Stimulated activated CD4-positive, alpha-beta T cell treated with anti-CD3 and anti-CD28 coated beads, Interleukin-4, amount 100 ng/mL, for 4 hours (primary cell): ENCODE measurements at places on chromosomes 13 and 19.

- no peak for DNase-seq
Observed at GRCh38 chr13:66462187-66462586, 767.9 kb downstream of the PCDH9 start.

DNA sequence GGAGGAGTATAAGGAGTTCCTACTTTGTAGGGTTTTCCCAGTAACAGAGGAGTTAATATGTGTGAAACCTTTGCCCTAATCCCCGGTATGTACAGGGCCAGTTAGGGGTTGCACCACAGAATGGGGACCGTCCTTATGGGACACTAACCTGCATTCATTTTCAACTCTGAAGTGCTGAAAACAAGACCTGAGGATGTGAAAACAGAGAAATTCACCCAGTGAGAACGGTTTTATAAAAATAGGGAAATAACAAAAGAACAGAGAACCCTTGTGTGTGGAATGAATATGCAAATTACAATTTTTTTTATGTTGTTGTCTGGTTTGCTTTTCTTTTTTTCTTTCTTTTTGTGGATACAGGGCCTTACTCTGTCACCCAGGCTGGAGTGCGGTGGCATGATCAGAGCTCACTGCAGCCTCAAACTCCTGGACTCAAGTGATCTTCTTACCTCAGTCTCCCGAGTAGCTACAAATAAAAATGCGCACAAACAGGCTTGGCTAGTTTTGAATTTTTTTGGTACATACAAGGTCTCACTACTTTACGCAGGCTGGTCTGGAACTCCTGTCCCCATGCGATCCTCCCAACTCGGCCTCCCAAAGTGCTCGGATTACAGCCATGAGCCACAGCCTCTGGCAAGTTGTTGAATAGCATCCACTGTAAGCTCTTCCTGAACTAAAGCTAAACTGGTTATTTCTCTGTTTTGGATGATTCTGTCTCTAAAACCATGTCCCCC lies 10.6 kb downstream of the CLC start:
- DNase-seq, result no peak

DNA sequence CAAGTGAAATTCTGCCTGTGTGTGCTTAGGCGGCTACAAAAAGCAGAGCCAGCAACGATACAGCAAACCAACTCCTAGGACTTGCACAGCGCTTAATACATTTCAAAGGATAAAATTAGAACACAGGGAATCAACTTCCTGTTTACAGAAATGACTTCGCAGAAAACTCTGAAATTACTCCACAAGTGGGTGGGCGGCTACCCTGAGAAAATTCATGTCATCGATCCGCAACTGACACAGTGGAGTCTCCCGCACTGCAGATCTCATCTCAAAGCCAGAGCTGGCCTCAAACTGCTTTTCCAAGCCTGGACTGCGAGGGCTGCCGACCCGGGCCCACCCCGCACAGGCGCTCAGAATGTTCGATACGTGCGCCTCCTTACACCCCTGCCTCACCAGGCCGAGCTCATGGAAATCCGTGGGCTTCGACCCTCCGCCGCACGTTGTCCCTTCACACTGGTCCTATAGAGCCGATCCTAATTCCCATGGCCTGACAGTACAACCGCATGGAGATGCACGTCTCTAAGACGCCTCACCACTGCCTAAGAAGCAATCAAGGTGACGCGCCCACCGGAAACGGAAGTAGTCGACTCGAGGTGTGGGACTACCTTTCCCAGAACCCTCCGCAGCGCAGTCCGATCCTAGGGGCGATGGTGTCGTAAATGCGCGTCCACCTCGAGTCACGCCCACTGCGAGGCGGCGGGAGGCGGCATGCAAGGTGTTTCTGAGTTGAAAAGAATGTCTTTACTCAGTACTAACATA lies at the start of gene ZNF229:
ZNF229 (minus strand) TSS at position 557 of the 759 bp plus-strand sequence. CDS start 5,625 bp downstream, outside the sequence.
- DNase-seq, result peak; percentile 59

GRCh38 chr19:33381101-33381500 lies 7.6 kb downstream of the CEBPG start:
- no peak for DNase-seq

DNA sequence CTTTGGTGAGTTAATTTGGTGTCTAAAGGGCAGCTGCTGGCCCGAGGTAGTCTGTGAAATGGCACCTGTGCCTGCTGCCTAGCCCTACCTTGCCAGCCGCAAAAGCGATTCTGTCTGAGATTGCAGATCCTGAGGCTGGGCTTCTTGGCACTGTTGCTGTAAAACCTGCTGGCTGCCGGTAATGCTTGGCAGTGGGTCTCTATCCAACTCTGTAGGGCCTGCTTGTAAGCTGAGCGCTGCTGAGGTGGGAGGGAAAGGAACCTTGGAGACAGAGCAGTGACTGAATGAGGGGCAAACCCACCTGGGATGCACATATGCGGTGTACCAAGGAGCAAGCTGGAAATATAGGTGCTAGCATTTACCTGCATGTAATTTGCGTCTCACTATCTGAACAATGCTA lies 11.7 kb downstream of the LCP1 start:
- no peak for DNase-seq

DNA sequence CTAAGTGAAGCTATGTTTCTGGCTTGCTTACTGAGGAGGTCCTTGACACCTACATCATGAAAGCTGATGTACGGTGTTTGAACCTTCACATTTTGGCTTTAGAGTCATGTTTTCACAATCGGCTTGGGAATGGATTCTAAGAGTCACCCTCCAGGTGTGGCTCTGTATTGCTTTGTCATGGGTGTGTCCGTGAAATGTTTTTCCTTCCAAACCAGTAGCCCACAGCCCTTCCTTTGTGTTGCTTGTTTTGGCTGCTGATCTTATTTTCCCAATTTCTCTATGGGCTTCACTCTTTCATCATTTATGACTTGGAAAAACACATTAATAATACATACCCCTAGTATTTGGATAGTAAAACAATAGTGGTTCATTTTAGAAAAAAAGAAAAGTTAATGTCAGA lies 240.6 kb downstream of the GGACT start:
- no peak for DNase-seq

DNA sequence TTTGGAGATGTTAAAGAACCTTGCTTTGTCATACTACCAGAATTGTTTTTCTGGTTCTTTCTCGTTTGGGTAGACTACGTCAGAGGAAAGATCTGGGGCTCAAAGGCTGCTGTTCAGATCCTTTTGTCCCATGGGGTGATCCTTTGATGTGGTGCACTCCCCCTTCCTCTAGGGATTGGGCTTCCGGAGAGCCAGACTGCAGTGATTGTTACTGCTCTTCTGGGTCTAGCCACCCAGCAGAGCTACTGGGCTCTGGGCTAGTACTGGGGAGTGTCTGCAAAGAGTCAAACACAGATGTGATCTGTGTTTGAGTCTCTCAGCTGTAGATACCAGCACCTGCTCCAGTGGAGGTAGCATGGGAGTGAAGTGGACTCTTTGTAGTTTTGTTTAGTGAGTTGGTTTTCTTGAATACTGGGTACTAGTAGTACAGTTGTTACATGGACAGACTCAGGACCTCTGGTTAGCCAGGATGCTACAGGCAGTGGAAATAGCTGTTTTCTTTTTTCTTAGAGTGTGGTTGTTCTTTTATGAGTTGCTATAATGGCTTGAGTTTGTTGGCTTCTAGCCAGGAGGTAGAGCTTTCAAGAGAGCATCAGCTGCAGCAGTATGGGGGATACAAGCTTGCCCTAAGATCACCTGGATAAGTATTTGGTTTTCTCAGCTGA lies 34.4 kb downstream of the DNAJC15 start:
- peak; percentile 17 for DNase-seq

DNA sequence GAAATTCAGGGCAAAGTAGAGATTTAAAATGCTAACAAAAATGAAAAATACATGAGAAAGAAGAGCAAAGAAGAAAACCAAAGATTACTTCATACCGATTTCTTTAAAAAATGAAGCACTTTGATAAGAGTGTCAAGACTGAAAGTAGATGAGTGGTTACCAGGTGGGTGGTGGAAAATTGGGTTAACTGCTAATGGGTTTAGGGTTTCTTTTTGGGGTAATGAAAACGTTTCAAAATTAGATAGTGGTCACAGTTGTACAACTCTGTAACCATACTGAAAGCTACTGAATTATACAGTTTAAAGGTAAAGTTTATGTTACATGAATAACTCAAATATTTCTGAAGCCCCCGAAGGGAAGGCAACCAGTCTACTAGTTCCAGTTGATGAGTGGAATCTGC lies 179.4 kb downstream of the NDFIP2 start:
- DNase-seq, result no peak

DNA sequence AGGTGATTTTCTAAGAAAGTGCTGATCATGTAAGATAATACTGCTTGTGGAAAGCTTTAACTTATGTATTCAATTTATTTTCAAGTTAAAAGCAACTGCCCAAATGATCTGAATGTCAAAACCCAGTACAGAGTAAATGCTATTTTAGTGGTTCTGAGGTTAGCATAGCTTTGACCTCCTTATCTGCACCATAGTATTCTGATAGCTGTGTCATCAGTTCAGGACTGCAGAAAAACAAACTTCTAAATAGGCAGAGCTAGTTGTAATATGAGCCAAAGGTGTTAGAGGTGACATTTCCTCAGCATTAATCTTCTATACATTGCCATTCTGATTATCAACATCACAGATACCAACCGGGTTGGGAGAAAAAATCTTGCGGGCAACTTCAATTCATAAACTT lies 758.7 kb downstream of the SLITRK5 start:
- DNase-seq, result no peak

- DNase-seq, result no peak
Observed at GRCh38 chr13:65347420-65348030, 1882.6 kb downstream of the PCDH9 start.

GRCh38 chr13:46893798-46894560 lies 2.9 kb downstream of the HTR2A start:
- peak; percentile 65 for DNase-seq

DNA sequence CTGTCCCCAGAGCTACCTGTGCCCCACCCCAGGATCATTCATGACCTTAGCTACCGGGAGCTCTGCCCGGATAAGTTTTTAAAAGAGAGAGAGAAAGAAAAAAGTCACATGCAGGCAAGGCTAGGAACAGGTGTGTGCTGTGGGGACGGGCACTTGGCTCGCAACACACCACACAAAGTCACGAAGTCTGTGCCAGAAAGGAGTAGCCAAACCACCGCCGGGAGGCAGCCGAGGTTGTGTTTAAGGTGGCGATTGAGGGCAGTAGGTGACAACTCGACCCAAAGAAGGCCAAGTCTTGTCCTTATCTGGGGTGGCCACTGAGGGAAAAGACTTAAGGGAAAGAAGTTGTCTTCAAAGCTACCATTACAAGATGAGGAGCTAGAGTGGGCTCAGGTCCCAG lies 4.6 kb upstream of the TSHZ3 start:
- no peak for DNase-seq

DNA sequence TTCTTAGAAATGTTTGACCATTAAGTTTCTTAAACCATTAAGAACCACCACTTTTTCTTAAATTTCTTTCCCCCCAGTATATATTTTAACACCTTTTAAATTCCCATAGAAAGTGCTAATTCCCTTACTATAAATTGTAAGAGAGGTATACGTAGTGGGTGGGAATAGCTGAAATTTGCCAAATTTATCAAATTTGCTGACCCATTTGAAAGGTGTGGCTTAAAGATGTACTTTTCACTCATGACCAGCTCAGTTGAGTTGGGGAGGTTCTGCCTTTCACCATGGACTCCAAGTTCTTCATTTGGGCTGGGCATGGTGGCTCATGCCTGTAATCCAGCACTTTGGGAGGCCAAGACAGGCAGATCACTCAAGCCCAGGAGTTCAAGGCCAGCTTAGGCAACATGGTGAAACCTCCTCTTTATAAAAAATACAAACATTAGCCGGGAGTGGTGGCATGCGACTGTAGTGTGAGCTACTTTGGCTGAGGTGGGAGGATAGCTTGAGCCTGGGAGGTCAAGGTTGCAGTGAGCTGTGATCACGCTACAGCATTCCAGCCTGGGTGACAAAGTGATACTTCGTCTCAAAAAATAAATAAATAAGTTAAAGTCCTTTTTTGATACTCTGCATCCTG lies 133.2 kb downstream of the MRPL57 start:
- DNase-seq, result no peak

- no peak for DNase-seq
Observed at GRCh38 chr13:41139296-41139966, 6.8 kb upstream of the KBTBD6 start.

DNA sequence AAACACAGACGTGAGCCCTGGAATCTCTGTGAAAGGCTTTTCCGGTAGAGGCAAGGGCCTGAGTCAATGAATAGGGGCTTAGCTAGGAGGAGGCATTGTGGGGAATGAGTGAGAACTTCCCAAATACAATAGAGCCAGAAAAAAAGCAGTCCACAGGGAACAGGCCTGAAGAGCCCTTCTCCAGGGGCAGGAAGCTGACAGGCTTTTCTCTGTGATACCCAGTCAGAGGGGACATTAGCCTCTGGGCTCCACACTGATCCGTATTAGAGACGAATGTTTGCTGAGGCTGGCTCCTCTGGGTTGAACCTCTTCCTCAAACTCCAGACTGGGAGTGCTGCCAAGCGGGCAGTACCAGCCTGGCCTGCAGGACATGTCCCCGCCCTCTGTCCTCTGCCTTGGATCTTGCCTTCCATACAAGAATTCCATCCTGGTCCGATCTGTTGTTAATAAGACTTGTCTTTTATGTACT lies 2.3 kb downstream of the DHRS12 start:
- DNase-seq, result no peak

- DNase-seq, result no peak
Observed at GRCh38 chr19:45440259-45440638, 16.5 kb upstream of the ERCC1 start.

DNA sequence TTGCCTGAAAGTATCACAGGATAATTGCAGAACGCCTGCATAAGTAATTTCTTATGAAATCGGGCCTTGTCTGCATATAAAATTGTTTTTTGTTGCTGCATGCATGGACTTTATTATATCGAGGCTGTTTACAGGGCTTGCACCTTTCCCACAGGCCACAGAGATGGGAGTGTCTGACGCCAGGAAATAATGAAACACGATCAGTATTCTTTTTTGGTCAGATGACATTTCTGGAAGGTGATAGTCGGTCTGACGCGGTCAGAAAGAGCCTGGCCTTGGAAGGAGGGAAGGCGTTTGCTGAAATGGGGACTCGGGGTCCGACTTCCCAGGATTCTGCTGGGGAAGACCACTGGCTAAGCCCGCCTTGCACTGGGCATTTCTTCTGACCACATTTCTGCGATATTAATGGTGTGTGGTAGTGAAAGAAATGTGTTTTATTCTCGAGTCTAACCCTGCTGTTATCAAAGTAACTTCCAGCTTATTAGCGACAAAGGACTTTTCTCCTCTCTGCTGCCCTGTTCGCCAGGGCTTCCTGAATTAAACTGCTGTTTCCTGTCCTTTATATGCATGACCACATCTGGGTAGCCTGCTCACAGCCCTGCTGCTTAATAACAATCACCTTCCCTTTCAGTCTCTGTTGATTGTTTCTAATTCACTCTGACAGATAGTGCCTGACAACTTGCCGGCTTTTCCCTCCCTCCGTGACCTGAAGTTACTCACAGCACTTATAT lies 11.6 kb upstream of the ZNF536 start:
- DNase-seq, result no peak

DNA sequence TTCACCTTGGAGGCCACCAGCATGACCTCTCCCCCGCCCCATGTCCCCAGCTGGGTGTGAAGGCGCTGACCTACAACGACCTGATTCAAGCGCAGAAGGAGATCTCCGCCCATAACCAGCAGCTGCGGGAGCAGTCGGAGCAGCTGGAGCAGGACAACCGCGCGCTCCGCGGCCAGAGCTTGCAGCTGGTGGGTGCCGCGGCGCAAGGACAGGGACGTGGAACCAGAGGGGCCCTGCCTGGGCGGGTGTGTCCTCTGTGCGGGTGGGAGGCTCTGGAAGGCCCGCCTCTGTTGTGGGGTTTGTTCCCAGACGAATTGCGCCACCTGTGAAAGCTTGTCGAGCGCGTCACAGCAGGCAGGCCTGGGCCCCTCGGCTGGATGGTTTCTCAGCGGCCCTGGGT lies 22.3 kb downstream of the PLEKHJ1 start:
- no peak for DNase-seq

- DNase-seq, result no peak
Observed at GRCh38 chr13:34044660-34045080, 226.7 kb downstream of the RFC3 start.

GRCh38 chr19:16516381-16516780 lies 20.2 kb downstream of the C19orf44 start:
- no peak for DNase-seq
